ENCODE measurements at places on chromosomes 1 and 21.

GRCh38 chr1:27569088-27569460 lies 34.9 kb downstream of the AHDC1 start:
- no peak for DNase-seq

GRCh38 chr1:18711536-18712251 lies 81.0 kb downstream of the PAX7 start:
- no peak for DNase-seq

DNA sequence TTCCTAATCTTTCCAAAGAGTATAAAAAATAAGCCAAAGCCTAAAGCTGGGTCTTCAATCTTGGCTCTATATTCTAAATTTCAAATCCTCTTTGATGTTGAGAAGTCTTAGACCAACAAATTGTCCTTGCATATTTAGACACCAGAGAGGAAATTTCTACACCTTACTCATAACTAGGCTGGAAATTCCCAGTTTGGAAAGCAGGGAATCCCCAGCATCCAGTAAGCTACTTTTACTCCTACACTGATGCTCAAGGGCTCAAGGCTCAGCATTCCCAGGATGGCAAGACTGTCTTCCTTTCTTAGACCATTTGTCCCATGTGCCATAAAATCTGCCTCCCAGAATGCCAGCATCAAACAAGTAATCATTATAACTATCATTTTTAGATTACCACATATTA lies 28.3 kb downstream of the PRDX6 start:
- no peak for DNase-seq

DNA sequence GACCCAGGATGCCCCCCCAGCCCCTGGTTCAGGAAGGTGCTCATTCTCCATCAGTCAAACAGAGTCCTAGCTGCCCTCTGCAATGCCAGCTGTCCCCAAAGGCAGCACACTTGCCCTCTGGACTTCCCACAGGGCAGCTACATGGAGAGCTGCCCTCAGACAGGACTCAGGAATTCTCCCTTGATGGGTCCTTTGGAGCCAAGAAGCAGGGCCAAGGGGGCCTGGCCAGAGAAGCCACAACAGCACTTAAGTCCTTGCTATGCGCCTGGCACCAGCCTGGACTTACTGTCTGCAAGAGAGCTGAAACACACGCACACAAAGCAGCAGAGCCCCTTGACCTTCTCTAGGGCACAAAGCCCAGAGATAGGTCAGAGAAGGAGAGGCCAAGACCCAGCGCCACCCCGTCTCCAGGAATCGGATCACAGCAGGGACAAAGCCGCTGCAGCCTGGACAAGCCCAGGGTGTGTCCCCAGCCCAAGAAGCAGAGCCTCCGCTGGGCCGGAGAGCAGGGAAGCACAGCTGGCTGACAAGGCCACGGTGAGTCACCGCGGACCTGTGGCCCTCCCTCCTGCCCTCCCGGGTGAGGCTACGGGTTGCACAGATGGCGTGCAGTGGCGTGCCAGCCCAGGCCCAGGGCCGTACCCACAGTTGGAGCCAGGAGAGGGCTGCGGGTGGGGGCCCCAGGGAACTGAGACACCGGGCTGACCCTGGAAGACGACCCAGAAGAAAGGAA lies 1.7 kb downstream of the WNT9A start:
- no peak for DNase-seq

GRCh38 chr1:12712076-12712475 lies 3.8 kb upstream of the AADACL3 start:
- no peak for DNase-seq

DNA sequence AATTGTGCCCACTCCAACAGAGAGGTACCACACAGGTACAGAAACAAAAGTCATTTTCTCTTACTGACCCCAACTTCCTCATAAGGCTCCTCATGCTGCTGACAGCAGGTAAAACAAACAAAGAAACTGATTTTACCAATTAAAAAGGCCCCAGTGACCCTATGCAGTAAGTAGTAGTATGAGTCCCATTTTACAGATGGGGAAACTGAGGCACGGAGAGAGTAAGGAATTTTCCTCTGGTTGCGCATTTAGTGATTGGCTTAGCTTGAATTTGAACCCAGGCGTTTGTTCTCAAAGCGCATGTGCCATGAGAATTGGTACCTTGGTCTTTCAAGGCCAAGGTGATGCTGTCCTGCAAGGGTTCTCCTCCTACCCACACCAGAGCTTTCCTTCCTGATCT lies 66.1 kb upstream of the ZBTB40 start:
- no peak for DNase-seq

DNA sequence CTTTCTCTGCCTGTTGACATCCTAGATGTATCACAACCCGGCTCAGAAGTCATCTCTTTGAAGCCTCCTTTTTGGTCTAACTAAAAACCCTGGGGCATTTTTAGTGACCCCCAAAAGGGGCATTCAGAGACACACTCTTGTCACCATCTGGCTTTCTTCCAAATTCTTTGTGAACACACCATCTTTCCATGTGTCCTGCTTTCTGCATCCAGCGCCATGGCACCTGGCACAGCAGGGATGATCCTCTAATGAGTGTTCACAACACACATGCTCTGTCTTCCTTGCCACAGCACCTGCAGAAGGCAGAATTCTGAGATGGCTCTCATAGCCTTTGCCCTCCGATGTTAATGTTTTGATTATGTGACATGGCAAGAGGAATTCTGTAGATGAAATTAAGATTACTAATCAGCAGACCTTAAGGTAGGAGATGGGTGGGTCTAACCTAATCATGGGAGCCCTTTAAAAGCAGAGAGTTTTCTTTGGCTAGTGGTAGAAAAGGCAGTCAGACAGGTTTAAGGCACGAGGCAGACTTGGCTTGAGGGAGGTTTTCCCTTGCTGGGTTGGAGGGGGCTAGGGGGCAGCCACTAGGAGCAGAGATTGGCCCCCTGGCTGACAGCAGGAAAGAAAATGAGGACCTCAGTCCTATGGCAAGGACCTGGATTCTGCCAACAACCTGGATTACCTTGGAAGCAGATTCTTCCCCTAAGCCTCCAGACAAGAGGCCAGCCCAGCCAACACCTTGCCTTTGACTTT lies 4.9 kb upstream of the TMEM61 start:
- no peak for DNase-seq

GRCh38 chr1:77385551-77385950 lies 103.7 kb downstream of the AK5 start:
- DNase-seq, result no peak

DNA sequence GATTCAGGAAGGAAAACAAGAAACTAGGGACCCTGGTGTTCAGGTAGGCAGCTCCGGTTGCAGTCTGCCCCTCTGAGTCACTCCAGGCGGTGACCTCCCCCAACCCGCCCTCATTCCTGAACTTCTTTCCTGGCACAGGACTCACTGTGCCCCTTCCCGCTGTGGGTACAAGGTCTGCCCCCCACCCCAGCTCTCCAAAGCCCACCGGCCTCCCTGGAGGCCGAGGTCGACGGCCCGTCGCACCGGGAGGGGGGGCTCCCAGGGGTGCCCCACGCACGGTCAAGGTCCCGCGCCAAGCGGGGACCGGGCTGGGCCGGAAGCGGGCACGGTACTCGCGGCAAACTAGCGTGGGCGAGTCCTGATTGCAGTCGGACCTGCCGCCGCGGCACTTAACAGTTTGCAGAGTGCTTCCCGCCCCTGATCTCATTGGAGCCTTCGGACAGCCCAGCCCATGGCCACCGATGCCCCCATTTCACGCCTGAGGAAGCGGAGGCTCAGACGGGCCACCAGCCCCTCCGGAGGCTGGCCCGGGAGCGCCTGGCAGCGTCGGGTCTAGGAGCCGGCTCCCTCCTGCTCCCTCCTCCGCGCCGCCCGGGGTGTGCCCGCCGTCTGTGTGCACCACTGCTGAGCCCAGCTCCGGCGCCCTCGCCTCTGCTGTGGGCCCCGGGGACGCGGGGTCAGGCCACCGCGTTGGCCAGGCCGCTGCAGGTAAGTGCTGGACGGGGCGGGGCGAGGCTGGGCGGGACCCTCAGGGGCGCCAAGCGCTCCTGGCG lies at the start of gene GJB3:
TSS of gene GJB3 (plus strand) at position 144 of the 773 bp plus-strand sequence. CDS start 3,549 bp downstream, outside the sequence.
- DNase-seq, result no peak

DNA sequence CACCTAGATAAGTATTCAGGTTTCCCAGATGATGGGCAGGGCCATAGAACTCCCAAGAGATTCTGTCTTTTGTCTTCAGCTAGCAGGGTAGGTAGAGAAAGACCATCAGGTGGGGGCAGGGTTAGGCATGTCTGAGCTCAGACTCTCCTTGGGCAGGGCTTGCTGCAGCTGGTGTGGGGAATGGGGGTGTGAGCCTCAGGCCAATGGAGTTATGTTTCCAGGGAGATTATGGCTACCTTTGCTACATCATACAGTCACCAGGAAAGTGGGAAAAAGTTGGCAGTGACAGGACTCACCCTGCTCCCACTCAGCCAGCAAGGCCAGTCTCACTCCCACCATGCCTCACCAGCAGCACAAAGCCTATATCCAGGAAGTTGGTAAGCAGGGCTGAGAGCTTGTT lies 77.8 kb downstream of the DRAM2 start:
- no peak for DNase-seq

GRCh38 chr1:42006836-42007235 lies 88.1 kb upstream of the HIVEP3 start:
- no peak for DNase-seq

GRCh38 chr1:175477786-175478185 lies 265.6 kb downstream of the TNR start:
- DNase-seq, result no peak

DNA sequence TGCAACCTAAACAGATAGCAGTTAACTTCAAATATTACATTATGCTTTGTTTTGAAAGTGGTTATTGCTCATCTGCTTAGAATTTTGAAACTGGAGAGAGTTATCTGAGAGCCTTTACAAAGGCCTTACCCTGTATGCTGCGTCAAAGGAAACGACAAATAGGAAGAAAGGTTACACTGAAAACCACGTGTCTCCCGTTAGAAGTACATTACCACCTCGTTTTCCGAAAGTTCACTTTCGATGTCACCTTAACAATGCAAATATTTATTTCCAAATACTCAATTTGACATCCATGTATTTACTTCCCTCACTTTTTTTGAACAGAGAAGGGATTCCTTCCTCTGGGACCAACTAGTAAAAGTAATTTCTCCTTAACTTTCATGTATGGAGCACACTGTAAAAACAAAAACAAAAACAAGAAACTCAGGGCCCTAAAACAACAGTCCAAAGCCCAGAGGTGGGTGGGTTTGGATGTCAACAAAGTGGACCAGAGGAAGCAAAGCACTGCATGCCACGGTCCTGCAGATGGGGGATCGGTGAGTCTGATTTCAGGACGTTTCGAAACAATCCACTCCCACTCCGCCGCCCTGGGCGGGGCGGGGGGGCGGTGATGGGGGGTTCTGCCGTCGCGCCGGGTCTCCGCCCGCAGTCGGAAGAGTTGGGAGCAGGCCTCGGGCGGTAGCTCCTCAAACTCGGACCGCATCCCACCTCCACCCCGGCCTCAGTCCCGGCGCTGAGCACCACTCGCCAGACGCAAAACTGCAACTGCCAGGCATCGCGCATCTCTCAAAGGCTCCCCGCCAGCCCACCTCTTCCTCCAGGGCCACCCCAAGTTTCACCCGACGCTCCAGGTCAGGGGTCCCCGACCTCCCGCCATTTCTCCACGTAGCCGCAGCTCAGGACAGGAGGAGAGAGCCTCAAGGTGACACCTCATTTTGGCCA lies 841 bp downstream of the ADSS2 start:
- no peak for DNase-seq

GRCh38 chr1:228150461-228151179 lies 890 bp downstream of the GJC2 start:
- no peak for DNase-seq

- DNase-seq, result no peak
Measured at GRCh38 chr1:1758692-1759455, 19.4 kb downstream of the NADK start.

- no peak for DNase-seq
Measured at GRCh38 chr1:119680723-119681122, 31.0 kb upstream of the PHGDH start.

GRCh38 chr1:22930240-22930912 lies 42.3 kb downstream of the LACTBL1 start:
- DNase-seq, result no peak

- DNase-seq, result no peak
Measured at GRCh38 chr1:194931166-194931565, 1677.1 kb downstream of the KCNT2 start.

DNA sequence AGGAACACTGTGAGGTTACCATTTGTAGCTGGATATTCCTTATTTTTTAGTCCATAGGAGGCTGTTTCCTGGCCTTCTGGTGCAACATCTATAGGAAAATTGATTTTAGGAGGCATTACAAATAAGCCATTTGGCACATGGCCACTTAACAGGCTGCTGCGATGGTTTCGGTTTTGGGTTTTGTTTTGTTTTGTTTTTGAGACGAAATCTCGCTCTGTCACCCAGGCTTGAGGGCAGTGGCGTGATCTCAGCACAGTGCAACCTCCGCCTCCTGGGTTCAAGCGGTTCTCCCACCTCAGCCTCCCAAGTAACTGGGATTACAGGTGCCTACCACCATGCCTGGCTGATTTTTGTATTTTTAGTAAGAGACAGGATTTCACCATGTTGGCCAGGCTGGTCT lies 20.1 kb upstream of the LRRC8D start:
- DNase-seq, result no peak

GRCh38 chr1:24047110-24047477 lies 64.8 kb downstream of the MYOM3 start:
- DNase-seq, result no peak

- no peak for DNase-seq
Measured at GRCh38 chr1:196144588-196144987, 463.7 kb downstream of the KCNT2 start.

- no peak for DNase-seq
Measured at GRCh38 chr1:231950331-231951128, 323.9 kb downstream of the DISC1 start.

DNA sequence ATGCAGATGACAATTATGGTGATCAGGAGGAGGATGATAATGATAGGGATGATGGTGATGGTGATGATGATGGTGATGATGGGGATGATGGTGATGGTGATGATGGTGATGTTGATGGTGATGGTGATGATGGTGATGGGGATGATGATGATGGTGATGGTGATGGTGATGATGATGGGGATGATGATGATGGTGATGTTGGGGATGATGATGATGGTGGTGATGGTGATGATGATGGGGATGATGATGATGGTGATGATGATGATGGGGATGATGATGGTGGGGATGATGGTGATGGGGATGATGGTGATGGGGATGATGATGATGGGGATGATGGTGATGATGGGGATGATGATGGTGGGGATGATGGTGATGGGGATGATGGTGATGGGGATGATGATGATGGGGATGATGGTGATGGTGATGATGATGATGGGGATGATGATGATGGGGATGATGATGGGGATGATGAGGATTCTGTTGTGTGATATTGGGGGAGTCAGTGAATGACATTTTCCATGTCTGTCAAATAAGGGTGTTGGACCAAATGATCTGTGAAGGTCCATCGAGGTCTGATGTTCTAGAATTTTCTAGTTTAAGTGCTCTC lies 65.6 kb upstream of the RPL11 start:
- no peak for DNase-seq

DNA sequence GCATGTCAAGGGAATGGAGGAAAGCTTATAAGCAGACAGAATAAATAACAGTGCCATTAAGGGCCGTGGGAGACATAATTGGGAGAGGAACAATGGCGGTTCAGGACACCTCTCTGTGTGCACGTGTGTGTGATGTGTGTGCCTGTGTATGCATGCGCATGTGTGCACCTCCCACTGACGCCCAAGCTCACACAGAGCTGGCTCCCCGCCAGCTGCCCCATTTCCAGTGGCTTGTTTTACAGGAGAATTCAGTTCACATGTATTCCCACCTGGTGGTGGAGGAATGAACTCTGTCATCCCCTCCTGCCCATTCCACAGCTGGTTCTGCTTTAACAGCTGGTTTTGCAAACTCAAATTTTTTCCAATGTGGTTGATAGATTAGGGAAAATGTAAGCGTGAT lies 262.2 kb downstream of the AJAP1 start:
- no peak for DNase-seq

All from esophagus squamous epithelium (tissue), 5 donors.